ENCODE measurements at places on chromosomes 1 and 21.

DNA sequence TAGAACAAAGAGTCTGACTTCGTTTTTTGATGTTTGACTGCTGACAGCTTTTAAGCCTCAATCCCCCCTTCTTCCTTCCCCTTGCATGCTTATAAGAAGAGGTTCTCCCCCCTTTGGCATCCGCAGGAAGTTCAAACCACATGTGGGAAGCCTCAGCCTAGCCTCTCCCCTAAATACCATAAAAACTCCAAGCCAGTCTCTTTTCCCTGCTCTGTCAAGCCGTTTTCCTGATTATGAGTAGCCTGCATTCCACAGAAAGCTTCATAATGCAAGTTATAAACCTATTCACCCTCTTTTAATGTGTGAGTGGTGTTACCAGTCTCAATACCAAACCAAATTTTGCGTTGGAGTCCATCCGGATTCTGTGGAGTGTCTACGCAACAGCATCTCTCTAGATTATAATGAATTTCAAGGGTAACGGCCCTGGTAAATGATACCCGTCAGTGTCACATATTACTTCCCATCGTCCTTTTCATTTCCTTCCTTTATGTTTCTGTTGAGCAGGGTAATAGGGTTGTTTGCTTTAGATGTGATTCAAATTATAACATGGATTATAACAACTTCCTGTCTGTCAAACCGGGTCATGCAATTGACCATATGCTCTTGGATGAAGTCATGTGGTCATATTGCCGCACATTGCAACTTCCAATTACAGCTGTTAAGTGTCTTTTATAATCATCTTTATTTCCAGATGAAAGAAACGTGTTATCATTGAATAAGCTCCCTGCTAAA lies 717.5 kb downstream of the RWDD3 start:
- no peaks in the 10 kb centered on the region for H3K27me3 ChIP-seq
- H3K4me3 ChIP-seq, result no peak overlapping the region
- no peak overlapping the region for H3K27ac ChIP-seq

DNA sequence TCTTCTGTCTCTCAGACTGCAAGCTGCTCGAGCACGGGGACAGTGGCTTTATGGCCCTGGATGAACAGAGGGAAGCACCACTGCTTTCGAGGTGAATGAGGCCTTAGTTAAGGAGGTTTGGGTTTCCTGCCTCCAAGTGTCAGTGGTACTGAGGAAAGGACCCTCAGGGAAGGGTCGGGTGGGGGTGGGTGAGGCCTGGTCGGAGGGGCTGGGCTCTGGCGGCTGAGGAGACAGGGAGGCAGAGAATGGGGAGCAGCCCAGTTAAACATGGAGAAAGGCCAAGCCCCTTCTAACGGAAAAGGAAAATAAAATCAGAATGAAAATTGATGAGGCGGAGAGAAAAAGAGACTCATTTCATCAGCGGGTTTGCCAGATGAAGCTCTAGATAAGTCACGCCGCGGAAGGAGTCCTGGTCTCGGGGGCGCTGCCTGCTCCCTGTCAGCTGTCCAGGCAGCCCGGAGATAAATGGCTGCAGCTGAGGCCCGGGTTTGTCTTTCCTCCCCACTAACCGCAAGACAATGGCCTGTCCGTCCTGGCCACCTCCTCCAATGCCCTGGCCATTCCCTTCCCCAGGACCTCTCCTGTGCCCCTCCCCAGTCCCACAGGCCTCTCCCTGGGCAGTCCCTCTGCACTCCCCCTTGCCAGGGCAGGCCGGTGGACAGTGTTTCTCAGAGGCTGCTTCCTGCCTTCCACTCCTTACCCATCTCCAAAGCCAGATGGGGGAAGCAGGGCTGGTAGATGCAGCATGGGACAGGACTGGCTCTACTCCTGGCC lies 55.2 kb downstream of the LRRN2 start:
- H3K4me3 ChIP-seq, result no peak overlapping the region
- peaks cover 38% of the 10 kb centered on the region for H3K27me3 ChIP-seq
- H3K36me3 ChIP-seq, result peaks cover 3% of the 10 kb centered on the region
- DNase-seq, result no peak

DNA sequence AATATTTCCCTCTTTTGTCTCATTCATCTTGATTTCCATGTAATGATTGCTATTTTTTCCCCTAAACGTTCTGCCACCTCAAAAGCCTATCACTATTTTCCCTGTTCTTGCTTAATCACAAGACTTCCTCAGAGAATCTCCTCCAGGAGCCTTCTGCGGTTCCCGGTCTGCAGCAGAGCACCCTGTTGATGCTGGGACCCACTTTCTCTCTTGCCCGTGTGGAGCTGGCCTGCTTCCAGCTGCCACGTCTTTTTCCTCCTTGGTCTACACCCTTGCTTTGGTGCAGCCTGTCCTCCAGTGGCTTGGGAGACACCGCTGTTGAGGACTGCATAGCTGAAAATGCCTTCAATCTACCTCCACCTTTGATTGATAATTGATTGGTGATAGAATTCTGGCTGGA lies 70.0 kb upstream of the COA6 start:
- peaks cover 10% of the 10 kb centered on the region for H3K27me3 ChIP-seq
- H3K36me3 ChIP-seq, result no peaks in the 10 kb centered on the region
- DNase-seq, result no peak
- H3K27ac ChIP-seq, result no peak overlapping the region

DNA sequence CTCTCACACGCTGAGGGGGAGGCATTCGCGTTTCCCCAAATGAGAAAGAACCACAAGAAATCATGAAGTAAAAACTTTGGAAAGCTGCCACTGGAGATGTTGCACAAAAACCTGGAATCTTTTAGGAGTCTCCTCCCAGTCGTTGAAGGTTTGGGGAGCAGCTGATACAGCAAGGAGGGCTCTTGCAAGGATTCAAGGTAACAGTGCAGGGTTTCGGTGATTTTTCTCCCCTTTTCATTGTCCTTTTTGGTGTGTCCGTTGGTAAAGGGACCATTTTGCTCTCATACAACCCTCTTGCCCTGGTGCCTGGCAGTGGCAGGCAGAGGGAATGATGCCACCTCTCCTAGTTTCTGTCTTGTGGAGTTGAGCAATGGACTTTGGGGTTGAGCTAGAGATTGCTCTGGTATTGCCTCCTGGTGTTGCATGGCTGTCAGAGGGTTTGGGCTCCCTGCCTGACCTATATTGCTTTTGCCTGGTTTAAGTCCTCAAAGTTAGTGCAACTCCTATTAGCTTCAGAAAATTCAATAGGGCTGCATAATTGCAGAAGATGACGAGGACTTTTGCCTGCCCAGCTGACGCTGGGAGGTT lies 872 bp downstream of the BRINP2 start:
- no peaks in the 10 kb centered on the region for H3K36me3 ChIP-seq
- H3K4me1 ChIP-seq, result no peaks in the 10 kb centered on the region
- no peak overlapping the region for H3K27ac ChIP-seq
- no peak overlapping the region for H3K4me3 ChIP-seq
- DNase-seq, result no peak
- H3K27me3 ChIP-seq, result no peaks in the 10 kb centered on the region

DNA sequence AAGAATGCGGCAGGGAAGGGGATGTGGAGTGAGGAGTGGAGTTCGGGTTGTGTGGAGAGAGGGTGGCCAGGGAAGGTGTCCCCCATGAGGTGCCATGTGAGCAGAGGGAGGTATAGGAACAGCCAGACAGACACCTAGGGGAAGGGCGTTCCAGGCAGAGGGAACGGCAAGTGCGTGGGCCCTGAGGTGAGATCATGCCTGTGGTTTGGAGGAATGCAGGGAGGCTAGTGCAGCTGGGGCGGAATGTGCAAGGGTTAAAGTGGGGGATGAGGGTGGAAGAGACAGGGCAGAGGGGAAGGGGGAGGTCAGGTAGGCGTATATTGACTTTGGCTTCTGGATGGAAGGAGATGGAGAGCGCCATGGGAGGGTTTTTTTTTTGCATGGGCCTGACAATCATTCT lies 31.6 kb upstream of the PADI6 start:
- H3K4me1 ChIP-seq, result no peaks in the 10 kb centered on the region
- peaks cover 48% of the 10 kb centered on the region for H3K27me3 ChIP-seq
- DNase-seq, result no peak
- H3K36me3 ChIP-seq, result peaks cover 3% of the 10 kb centered on the region
- H3K4me3 ChIP-seq, result no peak overlapping the region
- no peak overlapping the region for H3K27ac ChIP-seq

DNA sequence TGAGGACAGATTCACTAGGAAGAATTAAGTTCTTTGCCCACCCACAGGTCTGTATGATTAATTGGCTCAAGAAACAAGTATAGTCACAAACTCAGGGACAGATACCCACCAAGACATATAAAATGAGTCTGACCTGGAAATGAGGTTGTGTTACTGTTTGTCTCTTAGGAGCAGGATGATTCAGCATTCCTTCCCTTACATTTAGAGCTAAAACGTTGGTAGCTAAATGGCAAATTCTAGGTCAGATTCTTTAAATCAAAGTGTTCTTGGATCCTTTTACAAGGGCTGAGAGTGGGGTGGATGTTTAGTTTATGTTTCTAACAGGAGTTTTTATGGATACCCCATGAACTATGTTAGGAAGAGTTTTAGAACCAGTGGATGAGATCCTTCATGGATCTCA lies 4.7 kb downstream of the RIMKLA start:
- no peak for DNase-seq
- peaks cover 3% of the 10 kb centered on the region for H3K36me3 ChIP-seq
- no peak overlapping the region for H3K27ac ChIP-seq
- H3K27me3 ChIP-seq, result peaks cover 36% of the 10 kb centered on the region
- no peaks in the 10 kb centered on the region for H3K4me1 ChIP-seq

- H3K36me3 ChIP-seq, result peaks cover 2% of the 10 kb centered on the region
- DNase-seq, result no peak
- peaks cover 2% of the 10 kb centered on the region for H3K4me1 ChIP-seq
- no peak overlapping the region for H3K4me3 ChIP-seq
- H3K27ac ChIP-seq, result no peak overlapping the region
These were observed 32.3 kb downstream of the SHISAL2A start for GRCh38 chr1:52665006-52665941.

All from T-helper 17 cell (primary cell).